ENCODE measurements at places on chromosomes 4 and X. TPM values are rescaled to one million over a fixed set of nuclear protein-coding genes. Genes with fewer than 3 reads are reported as not detected.

DNA sequence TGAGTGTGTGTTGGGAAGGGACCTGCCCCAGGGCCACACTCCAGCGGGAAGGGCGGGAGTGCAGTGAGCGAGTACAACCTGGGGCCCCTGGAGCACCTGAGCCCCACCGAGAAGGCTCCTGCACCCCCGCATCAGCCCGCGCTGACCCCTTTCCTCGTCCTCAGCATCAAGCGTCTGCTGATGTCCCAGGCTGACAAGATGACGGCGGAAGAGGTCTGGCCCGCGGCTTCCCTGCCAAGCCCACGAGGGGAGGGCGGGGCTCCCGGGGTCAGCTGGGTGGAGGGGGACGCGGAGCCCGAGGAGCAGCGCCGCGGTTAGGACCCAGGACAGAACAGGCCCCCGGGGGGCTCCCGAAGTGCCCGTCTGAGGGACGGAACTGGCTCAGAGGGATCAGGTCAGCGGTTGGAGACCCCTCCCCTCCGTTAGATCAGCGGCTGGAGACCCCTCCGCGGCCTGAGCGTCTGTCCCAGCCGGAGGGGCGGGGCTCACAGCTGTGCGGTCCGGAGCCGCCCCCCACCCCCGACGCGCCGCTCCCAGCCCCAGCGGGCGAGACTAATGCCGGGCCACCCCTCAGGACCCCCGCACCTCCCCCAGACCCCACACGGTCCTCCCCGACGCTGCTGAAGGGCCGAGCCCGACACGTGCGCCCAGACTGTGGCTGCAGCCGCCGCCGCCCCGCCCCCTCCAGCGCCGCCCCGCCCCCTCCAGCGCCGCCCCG, 6.7 kb downstream of the MYL5 start:
- H3K27ac ChIP-seq = peak overlapping the region; percentile 61
- peaks cover 6% of the 10 kb centered on the region for H3K36me3 ChIP-seq
- H3K4me1 ChIP-seq = peaks cover 30% of the 10 kb centered on the region
- H3K27me3 ChIP-seq = no peaks in the 10 kb centered on the region
- no peak for DNase-seq

PCDH19 gene
- 3.8 TPM for total RNA-seq

- peaks cover 12% of the 10 kb centered on the region for H3K36me3 ChIP-seq
- no peak for DNase-seq
- peak overlapping the region; percentile 79 for H3K27ac ChIP-seq
- H3K4me1 ChIP-seq = peaks cover 16% of the 10 kb centered on the region
- H3K4me3 ChIP-seq = peak overlapping the region; percentile 67
- no peaks in the 10 kb centered on the region for H3K27me3 ChIP-seq
Observed at GRCh38 chrX:108090491-108091263, 665 bp downstream of the PSMD10 start.

SSX4 gene
- total RNA-seq = not detected

GRCh38 chr4:26140150-26140898, 180.5 kb upstream of the RBPJ start:
- H3K27ac ChIP-seq = peak overlapping the region; percentile 44
- no peak overlapping the region for H3K4me3 ChIP-seq
- no peaks in the 10 kb centered on the region for H3K36me3 ChIP-seq
- no peaks in the 10 kb centered on the region for H3K4me1 ChIP-seq

KLHL5 gene
- 112 TPM for total RNA-seq

GRCh38 chr4:94486372-94486801, 34.6 kb downstream of the PDLIM5 start:
- no peak overlapping the region for H3K4me3 ChIP-seq
- H3K27ac ChIP-seq = no peak overlapping the region
- H3K27me3 ChIP-seq = no peaks in the 10 kb centered on the region
- DNase-seq = no peak
- peaks cover 4% of the 10 kb centered on the region for H3K36me3 ChIP-seq

DNA sequence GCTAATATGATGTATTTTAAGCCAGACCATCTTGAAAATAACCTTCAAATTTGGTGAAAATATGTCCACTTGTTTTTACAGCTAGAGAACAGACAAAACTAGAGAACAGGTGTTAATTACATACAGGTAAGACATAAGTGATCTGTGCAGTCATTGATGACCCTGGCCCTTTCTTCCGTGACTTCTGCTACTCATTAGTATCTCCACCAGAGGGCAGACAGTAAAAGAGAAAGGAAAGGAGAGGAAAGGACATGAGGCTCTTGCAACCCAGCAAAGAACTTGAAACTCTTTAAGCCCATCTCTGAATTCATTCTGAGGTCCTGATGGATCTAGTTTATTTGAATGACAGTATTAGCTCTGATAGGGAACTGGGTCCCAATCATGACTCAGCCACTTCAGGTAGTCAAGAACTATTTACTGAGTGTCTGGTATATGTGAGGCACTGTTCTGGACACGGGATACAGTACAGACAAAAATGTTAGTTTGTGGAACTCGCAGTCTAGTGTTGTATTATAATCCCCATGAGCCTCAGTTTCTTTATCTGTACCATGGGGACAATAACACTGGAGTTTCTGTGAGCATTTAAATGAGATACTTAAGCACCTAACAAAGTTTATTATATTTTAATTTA, 121.0 kb upstream of the TEX13D start:
- no peaks in the 10 kb centered on the region for H3K36me3 ChIP-seq
- H3K27me3 ChIP-seq = no peaks in the 10 kb centered on the region
- H3K27ac ChIP-seq = no peak overlapping the region
- H3K4me3 ChIP-seq = no peak overlapping the region
- no peak for DNase-seq
- no peaks in the 10 kb centered on the region for H3K4me1 ChIP-seq

DNA sequence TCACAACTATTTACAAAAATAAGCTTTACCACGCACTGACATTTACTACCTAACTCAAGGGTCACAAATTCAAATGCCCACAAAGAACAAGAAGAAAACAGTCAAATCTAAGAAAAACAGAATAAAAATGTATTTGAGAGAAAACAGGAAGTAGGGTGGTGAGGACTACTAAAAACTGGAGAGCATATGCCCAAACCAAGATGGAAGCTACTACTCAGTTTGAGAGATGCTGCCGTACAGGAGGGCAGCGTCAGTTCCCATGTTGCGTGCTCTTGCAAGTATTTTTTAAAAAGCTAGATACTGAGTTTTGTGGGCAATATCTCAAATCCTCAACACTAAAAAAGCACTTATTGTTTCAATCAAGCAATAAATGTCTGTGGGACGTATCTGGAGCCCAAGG, 16.2 kb downstream of the HNRNPD start:
- no peak for DNase-seq
- H3K36me3 ChIP-seq = peaks cover 34% of the 10 kb centered on the region
- peaks cover 63% of the 10 kb centered on the region for H3K4me1 ChIP-seq
- H3K27me3 ChIP-seq = no peaks in the 10 kb centered on the region
- no peak overlapping the region for H3K27ac ChIP-seq
- no peak overlapping the region for H3K4me3 ChIP-seq

DNA sequence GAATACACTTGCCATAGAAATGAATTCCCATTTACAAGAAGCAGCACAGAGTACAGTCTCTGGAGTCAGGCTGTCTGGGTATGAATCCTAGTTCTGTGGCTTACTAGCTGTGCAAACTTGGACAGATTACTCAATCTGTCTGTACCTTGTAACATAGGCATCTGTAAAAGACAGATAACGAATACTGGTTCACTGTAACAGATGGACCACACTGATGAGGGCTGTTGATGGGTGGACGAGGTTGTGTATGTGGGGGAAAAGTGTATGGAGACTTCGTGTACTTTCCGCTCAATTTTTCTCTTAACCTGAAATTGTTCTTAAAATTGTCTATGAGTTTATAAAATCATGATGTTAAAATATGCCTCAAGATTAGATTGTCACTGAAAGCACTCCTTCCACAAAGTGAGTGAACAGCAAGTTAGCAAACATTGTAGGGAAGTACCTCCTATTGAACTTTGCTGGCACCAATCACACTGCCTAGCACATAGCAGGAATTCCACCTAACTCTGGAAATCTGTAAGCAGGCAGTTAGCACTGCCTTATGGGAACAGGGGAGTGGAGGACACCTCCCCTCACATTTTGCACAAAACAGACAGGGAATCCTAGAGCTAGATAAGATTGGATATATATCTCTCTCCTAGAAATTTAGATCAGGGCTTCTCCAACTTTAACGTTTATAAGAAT, 6.5 kb upstream of the EXOSC9 start:
- no peaks in the 10 kb centered on the region for H3K36me3 ChIP-seq
- H3K4me1 ChIP-seq = no peaks in the 10 kb centered on the region
- H3K27me3 ChIP-seq = no peaks in the 10 kb centered on the region
- H3K4me3 ChIP-seq = no peak overlapping the region
- DNase-seq = no peak

GRCh38 chrX:154541896-154542722, 4.5 kb downstream of the G6PD start:
- peak overlapping the region; percentile 14 for H3K4me3 ChIP-seq
- DNase-seq = no peak
- no peaks in the 10 kb centered on the region for H3K27me3 ChIP-seq
- no peaks in the 10 kb centered on the region for H3K36me3 ChIP-seq

GRCh38 chr4:33316033-33316432, 2595.9 kb downstream of the PCDH7 start:
- no peaks in the 10 kb centered on the region for H3K36me3 ChIP-seq
- H3K4me3 ChIP-seq = no peak overlapping the region
- H3K4me1 ChIP-seq = no peaks in the 10 kb centered on the region

DNA sequence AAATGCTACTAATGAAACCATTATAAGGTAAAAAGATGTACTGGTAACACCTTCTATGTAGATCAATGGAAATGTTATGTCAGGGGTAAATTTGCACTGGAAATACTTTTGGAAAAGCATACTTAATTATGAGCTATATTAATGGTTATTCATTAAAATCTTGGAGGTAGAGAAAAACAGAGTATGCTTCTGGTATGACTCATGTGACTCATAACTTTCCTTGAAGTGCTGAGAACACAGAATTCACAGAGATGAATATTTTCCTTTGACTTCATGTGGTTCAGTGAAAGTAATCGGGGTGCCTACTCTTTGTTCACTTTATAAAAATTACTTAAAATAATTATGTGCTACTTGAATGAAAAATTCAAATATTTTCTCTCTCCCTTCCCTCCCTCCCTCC, 254.2 kb downstream of the KCTD8 start:
- H3K36me3 ChIP-seq = no peaks in the 10 kb centered on the region
- no peak for DNase-seq

DNA sequence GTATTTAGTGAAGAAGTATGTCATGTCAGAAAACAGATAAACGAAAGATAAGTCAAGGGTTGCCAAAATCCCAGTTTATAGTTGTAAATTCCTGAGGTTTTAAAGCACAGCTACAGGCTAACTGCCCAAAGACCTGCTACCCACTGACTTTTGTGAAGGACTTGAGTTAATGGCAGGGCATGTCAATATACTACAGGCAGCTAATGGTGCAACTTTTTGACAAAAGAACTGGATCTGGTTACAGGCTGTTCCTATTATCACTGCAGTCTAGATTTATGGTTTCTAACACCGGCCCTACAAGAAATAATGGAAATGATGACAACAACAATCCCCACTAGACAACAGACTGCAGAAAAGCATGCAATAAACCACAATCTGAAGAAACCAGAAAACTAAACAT, 6.4 kb downstream of the SCML2 start:
- DNase-seq = no peak
- no peak overlapping the region for H3K27ac ChIP-seq
- H3K27me3 ChIP-seq = no peaks in the 10 kb centered on the region
- H3K36me3 ChIP-seq = no peaks in the 10 kb centered on the region
- H3K4me1 ChIP-seq = no peaks in the 10 kb centered on the region
- no peak overlapping the region for H3K4me3 ChIP-seq

CITED1 gene
- total RNA-seq = 0.66 TPM

DNA sequence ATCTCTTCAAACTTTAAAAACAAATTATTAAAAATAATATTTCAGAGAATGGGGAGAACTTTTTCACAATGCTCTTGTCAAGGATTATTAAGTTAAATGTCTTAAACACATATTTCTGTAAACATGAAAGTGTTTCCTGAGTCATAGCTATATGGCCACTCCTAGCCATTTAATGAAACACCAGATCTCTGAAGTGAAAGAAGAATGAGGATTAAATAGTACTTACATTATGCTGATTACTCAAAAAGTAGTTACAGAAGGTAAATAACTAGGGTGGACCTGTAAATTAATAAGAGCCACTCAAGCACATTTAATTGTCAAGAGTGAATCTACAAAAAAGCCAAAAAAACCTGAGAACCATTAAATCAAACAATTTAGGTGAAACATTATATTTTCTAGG, 57.6 kb upstream of the GALNT7 start:
- H3K36me3 ChIP-seq = no peaks in the 10 kb centered on the region
- no peaks in the 10 kb centered on the region for H3K27me3 ChIP-seq
- no peaks in the 10 kb centered on the region for H3K4me1 ChIP-seq
- no peak for DNase-seq

GRCh38 chr4:3690551-3691152, 75.5 kb upstream of the ADRA2C start:
- no peak for DNase-seq
- peaks cover 26% of the 10 kb centered on the region for H3K27me3 ChIP-seq
- H3K4me1 ChIP-seq = no peaks in the 10 kb centered on the region
- H3K4me3 ChIP-seq = no peak overlapping the region

GRCh38 chrX:17494216-17494615, 119.2 kb downstream of the NHS start:
- H3K4me3 ChIP-seq = no peak overlapping the region
- H3K27ac ChIP-seq = no peak overlapping the region
- no peak for DNase-seq
- H3K36me3 ChIP-seq = no peaks in the 10 kb centered on the region
- H3K4me1 ChIP-seq = no peaks in the 10 kb centered on the region

DNA sequence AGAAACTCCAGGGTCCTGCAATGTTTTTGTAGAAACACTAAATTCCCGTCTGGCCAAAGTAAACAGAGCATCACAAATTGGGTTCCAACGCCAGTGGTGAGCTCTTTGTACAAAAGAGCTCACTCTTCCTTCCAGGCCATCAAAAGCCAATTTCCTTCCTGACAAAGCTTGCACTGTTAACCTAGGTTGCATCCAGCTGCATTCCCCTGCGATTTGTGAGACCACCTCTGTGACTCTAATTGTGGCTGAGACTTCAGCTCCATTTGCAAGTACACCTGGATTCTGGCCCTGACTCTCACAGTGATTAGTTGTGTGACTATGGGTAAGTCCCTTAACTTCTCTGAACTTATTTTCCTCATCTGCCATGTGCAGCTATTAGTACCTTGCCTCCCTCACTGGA, 212.5 kb upstream of the CXorf66 start:
- no peak for DNase-seq
- no peak overlapping the region for H3K4me3 ChIP-seq
- H3K36me3 ChIP-seq = no peaks in the 10 kb centered on the region
- no peak overlapping the region for H3K27ac ChIP-seq

GRCh38 chr4:187088070-187088799, 364.6 kb upstream of the FAT1 start:
- H3K4me3 ChIP-seq = no peak overlapping the region
- no peaks in the 10 kb centered on the region for H3K27me3 ChIP-seq

DNA sequence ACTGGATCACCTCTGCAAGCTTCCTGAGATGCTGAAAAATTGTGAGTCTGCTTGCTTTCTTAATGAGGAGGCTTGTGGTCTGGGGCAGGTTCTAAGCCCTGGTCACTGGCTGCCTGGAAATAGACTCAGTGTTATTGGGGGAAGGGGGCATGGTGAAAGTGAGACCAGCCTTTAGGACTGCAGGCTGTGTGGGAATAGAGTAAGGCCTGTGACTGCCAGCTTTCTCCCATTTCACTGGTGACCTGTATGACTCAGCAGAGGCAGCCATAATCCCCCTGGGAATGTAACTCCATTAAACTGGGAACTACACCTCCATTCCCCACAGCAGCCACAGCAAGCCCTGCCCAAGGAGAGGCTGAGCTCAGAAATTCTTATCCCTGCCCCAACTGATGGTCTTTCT, 55.9 kb upstream of the IL15 start:
- no peak for DNase-seq
- H3K27ac ChIP-seq = no peak overlapping the region
- no peak overlapping the region for H3K4me3 ChIP-seq
- no peaks in the 10 kb centered on the region for H3K4me1 ChIP-seq
- no peaks in the 10 kb centered on the region for H3K27me3 ChIP-seq
- H3K36me3 ChIP-seq = no peaks in the 10 kb centered on the region

ADGRL3 gene
- 6.1 TPM for total RNA-seq
